ENCODE measurements at places on chromosomes 2 and 18.

DNA sequence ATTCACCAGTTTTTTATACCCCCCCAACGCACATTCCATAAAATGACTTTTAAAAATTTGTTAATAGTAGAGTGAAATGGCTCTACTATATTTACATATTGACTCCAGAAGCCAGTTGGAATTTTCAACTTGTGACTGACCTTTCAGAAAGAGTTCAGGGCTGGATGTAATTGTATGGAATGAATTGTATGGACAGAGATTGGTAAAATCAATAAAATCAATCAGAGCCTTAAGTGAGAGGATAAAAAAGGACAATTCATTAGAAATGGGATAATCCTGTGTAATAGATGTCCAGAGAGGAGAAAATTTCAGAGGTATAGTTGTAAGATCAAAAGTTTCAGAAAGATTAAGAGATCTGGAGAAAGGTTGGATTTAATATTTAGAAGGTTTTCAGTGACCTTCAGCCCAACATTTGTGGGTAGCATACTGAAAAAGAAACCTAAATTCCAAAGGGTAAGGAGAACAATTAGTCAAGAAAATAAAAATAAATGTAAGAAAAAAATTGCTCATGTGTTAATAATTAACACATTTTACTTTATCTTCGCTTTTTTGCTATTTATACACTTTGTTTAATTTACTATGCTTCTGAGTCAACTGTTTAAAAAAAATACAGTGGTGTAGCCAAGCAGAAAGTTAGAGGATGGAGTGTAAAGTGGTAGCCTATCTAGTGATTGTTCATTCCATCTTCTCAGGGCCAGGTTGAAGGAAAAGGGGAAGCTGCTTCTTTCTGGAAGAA is 385.4 kb upstream of the TMEFF2 start:
- DNase-seq = no peak

DNA sequence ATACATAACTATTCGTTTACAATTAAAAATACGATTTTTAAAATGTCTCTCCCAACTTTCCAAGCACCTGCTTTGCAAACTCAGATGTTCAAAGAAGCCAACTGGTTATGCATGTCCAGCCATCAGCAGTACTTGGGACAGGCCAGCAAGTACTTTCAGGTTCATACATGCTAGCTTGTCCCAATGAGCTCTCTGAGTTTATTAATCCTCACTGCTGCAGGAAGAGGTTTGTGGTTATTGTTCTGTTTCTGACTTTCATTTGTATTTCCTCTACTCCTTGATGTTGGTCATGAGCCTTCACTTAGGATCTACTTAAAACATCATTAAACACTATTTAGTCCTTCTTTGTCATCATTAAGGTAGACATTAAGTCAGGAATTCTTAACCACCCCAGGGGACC is 374.1 kb downstream of the LRATD1 start:
- no peak for DNase-seq

GRCh38 chr2:18749912-18750526 is 160.7 kb upstream of the NT5C1B start:
- no peak for DNase-seq

- DNase-seq = no peak
These were observed 246.1 kb downstream of the FSIP2 start for GRCh38 chr2:185984670-185985069.

DNA sequence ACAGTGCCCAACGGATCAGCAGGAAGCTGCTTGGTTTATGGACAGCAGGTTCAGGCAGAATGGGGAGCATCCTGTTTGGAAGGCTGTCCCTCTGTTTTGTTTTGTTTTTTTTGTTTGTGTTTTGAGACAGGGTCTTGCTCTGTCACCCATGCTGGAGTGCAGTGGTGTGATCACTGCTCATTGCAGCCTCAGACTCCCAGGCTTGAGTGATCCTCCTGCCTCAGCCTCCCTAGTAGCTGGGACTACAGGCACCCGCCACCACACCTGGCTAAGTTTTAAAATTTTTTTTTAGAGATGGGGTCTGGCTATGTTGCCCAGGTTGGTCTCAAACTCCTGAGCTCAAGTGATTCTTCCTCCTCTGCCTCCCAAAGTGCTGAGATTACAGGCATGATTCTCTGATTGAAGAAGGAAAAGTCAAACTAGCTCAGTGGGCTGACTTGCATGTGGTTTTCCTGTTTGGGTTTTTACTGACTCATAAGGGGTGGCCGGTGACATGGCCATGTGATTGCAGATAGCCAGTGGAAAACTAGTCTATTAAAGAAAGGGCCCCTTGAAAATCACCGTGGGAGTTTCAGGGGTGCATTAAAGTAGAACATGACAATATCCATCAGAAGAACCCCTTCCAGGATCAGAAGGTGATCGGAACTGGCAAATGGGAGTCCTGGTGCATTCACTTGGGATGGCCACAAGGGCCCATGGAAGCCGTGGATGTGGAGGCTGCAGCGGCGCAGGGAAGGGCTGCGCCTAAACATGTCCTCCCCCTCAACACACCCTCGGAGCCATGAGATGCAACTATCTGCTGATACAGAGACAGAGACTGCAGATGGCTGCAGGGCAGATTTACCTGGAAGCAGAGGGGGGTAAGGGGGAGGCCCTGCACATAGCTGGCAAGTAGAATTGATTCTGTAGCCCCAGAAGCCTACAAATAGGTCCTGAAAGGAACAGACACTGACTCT is 26.5 kb downstream of the AQP12B start:
- no peak for DNase-seq

DNA sequence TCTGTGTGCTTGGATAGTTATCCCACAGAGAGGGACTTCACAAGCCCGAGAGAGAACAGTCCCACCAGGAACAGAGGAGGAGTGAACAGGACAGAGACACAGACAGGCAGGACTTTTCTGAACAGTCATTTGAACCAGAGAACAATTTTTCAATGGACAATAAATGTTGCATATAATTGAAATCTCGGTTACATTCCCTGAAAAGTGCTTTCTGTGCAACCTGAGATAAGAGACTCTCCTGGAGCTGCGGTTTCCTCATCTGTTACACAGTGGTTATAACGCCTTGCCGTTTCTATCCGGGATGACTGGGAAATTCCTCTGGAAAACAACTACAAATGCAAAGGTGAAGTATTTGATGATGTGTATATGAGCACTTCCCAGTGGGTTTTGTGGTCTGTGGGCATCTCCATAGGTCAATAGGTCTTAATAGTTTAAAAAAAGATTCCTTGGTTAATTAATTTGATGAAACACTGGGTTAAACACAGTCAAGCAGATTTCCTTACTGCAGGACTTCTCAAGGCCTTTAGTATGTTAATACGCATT is 87.2 kb upstream of the HPCAL1 start:
- DNase-seq = no peak

- no peak for DNase-seq
These were observed 163.6 kb upstream of the RBMS1 start for GRCh38 chr2:160657196-160657595.

DNA sequence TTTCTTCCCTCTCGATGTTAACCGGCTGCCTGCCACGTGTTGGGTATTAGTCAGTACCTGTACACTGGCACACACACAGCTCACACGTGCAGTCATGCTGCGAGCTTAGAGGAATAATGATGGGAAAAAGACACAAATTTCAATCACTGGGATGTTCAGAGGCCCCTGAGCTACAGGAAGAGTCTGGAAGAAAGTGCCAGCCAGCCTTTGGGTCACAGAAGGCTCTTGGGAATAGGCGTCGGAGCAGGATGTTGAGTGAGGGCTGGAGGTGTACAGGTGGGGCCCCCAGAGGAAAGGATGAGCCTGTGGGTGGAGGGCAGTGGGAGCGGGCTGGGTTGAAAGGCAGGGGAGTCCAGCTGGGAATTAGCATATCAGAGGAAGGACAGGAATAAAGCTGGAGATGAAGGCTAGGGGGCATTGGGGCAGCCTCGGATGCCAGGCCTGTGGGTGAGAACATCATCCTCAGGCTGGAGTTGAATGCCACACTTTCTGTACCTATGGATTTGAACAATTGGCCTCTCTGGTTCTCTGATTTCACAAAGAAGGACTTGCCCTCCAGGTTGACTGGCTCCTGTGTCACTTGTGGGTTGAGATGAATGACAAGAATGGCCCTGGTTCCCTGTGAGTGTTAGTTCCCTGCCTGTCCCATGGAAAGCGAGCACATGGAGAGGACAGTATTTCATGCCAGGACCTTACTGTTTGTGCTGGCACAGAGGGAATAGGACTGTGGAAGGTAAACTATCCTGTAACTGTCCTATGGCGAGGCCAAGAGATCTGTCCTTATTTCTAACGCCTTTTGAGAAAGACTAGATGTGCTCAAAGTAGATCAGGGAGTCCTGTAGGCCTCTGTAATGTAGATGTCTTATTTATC is 40.6 kb downstream of the GREB1 start:
- no peak for DNase-seq

- peak; percentile 49 for DNase-seq
These were observed 173.8 kb downstream of the TMEM18 start for GRCh38 chr2:503288-503999.

All from vagina (tissue), 2 donors.